IPS-NIHi11 (cell line): ENCODE measurements at places on chromosomes 16 and 17.
A peak's percentile ranks its signal among the peaks of the same experiment; 100 is the strongest.

- no peak for DNase-seq
Observed at GRCh38 chr17:75950855-75951554, 10.2 kb upstream of the FBF1 start.

- no peak for DNase-seq
Observed at GRCh38 chr16:66269617-66270332, 96.7 kb upstream of the CDH5 start.

DNA sequence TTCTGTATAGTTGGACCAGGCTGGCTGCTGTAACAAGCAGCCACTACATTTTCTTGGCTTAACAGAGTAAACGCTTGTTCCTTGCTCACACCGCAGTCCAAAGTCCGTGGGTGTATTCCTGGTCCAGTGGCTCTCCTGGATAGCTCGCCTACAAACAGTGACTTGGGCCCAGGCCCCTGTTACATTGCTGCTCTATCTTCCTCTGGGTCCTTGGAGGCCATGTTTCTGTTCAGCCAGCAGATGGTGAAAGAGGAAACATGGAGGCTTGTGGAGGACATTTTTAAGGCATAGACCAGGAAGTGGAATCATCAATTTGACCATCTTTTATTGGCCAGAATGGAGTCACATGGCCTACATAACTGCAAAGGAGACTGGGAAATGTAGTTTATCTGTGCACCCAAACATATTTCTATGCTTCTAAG is 55.1 kb downstream of the ATP2C2 start:
- peak; percentile 54 for DNase-seq

GRCh38 chr16:51287121-51287755 is 136.2 kb upstream of the SALL1 start:
- DNase-seq = no peak

- no peak for DNase-seq
Observed at GRCh38 chr16:63578791-63579190, 1542.6 kb upstream of the CDH8 start.

- DNase-seq = no peak
Observed at GRCh38 chr17:59859444-59860025, 33.2 kb downstream of the TUBD1 start.

DNA sequence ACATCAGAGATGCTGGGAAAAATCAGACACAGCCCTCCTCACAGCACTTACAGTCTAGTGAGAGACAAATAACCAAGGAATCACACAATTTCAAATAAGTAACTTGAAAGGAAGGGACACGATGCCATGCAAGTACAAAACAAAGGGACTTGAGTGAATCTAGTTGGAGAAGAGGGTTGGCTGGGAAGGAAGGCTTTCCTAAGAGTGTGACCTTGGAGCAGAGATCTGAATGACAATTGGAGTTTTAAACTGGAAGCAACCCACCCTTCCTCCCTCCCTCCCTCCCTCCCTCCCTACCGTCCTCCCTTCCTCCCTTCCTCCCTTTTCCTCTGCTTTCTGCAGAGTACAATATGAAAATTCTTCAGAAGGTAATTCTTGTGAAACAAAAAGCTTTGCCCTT is 31.1 kb downstream of the ADAMTS18 start:
- peak; percentile 23 for DNase-seq

- no peak for DNase-seq
Observed at GRCh38 chr17:31736855-31737625, 122.0 kb downstream of the COPRS start.

- DNase-seq = no peak
Observed at GRCh38 chr16:66996324-66996982, 8.1 kb downstream of the CES4A start.

DNA sequence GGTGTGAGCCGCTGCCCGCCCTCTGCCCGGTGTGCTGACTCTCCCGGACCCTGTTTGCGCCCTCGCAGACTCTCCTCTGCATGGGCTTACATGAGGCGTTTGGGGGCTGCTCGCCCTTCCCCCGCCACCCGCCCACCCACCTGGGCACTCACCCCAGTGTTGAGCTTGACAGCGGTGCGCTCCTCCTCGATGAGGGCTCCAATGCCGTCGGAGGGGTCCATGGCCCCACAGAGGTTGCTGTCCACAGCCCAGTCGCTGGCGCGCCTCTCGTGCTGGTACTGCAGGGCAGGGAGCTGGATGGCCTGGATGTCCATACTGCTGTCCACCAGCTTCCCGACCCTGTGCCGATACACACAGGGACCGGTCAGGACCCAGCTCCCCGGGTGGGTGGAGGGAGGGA is 21.4 kb upstream of the RNPS1 start:
- DNase-seq = no peak

- DNase-seq = peak; percentile 59
Observed at GRCh38 chr17:55348749-55349354, 72.8 kb downstream of the MMD start.

GRCh38 chr16:963913-964312 is 6.9 kb downstream of the LMF1 start:
- DNase-seq = no peak

- peak; percentile 31 for DNase-seq
Observed at GRCh38 chr16:82626791-82627261, at the start of gene CDH13. TSS of gene CDH13 (plus strand) at chr16:82626969.

DNA sequence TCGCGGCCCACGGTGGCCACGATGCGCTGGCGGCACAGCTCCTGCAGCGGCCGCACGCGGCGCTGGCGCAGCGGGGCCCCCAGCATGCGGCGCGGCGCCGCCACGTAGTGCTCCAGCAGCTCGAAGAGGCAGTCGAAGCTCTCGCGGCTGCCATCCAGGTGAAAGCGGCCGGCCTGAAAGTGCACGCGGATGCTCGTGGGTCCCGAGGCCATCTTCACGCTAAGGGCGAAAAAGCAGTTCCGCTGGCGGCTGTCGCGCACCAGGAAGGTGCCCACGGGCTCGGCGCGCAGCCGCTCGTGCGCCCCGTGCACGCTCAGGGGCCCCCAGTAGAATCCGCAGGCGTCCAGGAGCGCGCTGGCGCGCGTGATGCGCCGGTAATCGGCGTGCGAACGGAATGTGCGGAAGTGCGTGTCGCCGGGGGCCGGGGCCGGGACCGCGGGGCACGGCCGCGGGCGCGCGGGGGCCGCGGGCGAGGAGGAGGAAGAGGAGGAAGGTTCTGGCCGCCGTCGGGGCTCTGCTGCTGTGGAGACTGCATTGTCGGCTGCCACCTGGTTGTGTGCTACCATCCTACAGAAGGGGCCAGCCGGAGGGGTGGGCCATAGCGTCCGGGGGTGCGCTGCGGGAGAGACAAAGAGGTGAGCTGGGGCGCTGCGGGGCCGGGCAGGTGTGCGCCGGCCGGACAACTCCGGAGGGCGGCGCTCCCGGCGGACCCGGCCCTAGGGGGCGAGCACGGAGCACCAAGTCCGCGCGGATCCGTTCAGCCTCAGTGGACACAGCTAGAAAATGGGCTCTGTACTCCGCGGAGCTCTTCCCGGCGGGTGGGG is 879 bp downstream of the SOCS1 start:
- peak; percentile 50 for DNase-seq
